ENCODE measurements at places on chromosomes 3 and 15.

DNA sequence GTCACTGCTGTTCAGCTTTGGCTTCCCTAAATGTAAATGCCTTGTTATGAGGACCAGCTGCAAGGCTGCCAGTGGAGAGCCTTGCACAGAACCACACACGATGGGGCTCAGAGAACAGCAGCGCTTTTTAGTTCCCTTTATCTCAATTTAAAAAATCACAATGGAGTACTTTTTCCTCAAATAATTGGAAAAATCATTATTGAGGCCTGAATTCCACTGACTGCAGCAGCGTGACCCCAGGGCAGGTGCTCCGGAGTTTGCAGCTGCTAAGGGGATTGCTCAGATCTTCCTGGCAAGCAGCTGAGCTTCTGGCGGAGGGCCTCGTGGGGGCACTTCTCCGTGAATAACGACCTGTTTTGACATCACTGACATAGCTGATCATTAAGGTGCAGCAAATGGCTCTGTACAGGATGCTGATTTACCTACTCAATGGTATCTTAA lies 245.6 kb upstream of the TRIM42 start:
- no peak for DNase-seq

GRCh38 chr3:13492976-13493866 lies 13.1 kb downstream of the HDAC11 start:
- no peak for DNase-seq

GRCh38 chr3:16300881-16301359 lies 35.9 kb downstream of the OXNAD1 start:
- DNase-seq = no peak

DNA sequence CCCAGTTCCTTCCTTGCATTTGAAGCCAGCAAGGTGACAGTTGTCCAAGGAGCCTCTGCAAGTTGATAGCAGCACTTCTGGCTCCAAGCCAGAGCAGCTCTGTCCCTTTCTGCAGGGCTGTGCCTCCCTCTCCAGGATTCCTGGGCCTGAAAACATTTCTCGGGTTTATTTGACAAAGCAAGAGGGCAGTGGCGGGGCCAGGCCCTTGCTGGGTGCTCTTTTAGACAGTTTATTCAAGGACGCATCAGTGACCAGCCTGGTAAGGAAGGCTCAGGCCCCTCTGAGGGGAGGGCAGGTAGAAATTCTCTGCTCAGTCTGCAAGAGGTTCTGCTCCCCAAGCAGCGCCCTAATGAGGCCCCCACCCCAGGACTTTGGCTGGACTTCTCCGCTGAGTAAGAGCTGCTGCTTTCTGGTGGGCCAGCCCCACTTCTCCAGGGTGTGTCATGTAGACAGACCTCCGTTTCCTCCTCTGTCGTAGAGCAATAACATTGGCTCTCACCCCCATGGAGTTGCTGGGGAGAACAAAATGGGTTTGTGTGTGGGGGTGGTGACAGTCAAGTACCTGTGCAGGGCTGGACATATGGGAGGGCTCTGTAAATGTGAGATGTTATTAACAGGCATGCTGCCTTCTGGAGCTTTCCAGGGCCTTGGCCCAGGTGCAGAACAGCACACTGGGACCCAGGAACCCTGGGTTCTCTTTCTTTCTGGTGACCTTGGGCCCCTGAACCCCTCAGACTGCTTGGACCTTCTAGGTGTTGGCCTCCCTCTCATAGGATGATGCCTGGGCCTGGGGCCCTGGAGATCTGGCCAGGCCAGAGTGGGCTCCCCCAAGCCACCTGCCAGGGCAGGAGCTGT lies 146.2 kb upstream of the TLE3 start:
- no peak for DNase-seq

GRCh38 chr15:100593431-100593830 lies 8.6 kb downstream of the LINS1 start:
- no peak for DNase-seq

- no peak for DNase-seq
Observed at GRCh38 chr3:39134305-39134704, 19.1 kb downstream of the CSRNP1 start.

- no peak for DNase-seq
Observed at GRCh38 chr3:152026033-152026556, 152.7 kb downstream of the SUCNR1 start.

DNA sequence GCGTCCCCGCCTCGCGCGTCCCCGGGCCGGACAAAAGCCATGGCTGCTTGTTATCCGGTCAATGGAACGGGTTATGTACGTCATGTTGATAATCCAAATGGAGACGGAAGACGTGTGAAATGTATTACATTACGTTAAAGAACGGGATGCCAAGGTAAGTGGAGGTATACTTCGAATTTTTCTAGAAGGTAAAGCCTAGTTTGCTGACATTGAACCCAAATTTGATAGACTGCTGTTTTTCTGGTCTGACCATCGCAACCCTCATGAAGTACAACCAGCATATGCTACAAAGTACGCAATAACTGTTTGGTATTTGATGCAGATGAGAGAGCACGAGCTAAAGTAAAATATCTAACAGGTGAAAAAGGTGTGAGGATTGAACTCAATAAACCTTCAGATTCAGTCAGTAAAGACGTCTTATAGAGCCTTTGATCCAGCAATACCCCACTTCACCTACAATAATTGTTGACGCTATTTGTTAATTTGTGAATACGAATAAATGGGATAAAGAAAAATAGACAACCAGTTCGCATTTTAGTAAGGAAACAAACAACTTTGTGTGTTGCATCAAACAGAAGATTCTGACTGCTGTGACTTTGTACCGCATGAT lies 19.8 kb downstream of the WDR73 start:
- DNase-seq = no peak

- no peak for DNase-seq
Observed at GRCh38 chr3:53776494-53777101, 69.6 kb downstream of the CHDH start.

DNA sequence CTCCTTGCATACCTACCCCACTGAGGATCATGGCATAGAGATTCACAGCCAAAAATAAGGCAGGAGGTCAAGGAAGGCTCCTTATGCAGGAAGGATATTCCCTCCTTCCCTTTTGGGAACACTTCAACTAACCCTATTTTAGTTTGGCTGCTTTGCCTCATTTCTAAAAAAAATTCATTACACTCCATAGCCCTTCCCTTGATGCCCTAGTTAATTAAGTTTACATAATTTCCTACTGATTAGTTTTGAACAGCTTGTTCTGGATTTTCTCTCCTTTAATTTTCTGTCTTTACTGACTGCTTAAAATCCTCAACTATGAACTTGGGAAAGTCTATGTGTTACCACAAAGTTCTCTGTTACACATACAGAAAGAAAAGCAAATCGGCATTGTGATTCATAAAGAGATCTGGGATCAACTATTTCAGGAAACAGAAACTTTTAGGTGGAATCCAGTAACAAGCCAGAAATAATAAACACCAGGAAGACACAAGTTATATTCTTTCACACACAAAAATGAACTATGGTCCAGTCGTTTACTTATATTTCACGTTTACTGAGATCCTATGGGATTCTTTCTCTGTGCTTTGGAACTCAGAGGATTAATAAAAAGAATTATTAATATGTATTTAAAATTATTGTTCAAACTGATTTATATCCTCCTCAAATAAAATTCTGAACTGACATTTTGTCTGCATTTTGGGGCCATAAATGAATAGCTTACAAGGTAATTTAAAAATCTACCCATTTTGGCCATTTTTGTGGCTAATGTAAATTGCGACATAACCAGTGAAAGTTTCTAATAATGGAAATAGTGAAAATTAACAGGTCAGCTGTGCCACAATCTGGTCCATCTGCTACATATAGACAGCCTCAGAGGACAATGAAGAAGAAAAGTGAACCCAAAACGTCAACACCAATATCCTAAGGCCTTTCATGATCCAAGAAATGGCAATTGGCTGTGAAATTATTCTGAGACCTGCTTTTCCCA lies 113.8 kb downstream of the FRMD5 start:
- DNase-seq = no peak

- DNase-seq = no peak
Observed at GRCh38 chr3:1087066-1087560, 5.7 kb upstream of the CNTN6 start.

GRCh38 chr15:39804026-39804425 lies 21.4 kb upstream of the FSIP1 start:
- no peak for DNase-seq

GRCh38 chr3:104696470-104696869 lies 670.2 kb upstream of the ALCAM start:
- no peak for DNase-seq

DNA sequence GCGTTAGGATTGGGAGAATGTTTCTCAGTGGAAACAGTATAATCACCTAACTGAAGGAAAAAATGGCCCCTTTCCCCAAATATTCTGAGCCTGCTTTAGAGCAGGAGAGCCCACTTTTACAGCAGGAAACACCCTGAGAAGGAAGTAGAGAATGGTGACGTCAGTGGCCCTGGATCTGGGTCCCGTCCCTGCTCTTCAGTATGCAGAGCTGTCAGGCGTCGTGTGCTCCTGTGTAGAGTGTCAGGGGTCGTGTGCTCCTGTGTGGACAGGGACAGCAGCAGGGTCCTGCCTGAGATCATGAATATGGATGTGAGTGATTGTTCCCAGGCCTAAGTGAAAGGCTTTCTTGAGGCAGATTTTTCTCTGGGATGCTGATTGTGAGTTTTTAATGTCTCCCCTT lies 45.2 kb downstream of the CGNL1 start:
- DNase-seq = no peak

DNA sequence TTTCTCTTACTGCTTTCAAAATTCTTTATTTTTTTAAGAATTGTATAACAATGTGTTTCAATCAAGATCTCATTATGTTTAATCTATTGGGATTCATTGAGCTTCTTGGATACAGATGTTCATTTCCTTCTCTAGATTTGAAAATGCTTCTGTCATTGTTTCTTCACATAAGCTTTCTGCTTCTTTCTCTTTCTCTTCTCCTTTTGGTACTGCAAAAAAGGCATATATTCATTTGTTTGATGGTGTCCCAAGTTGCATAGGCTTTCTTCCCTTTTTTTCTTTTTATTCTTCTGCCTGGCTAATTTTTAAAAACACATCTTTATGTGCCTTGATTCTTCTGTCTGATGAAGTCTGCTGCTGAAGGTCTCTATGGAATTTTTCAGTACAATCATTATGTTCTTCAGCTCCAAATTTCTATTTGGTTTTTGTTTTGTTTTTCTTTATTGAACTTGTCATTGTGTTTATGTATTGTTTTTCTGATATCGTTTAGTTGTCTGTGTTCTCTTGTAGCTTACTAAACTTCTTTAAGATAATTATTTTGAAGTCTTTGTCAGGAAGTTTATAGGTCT lies 88.9 kb downstream of the DTWD1 start:
- no peak for DNase-seq

- peak; percentile 46 for DNase-seq
Observed at GRCh38 chr3:138118612-138119422, 3.4 kb upstream of the DZIP1L start.

DNA sequence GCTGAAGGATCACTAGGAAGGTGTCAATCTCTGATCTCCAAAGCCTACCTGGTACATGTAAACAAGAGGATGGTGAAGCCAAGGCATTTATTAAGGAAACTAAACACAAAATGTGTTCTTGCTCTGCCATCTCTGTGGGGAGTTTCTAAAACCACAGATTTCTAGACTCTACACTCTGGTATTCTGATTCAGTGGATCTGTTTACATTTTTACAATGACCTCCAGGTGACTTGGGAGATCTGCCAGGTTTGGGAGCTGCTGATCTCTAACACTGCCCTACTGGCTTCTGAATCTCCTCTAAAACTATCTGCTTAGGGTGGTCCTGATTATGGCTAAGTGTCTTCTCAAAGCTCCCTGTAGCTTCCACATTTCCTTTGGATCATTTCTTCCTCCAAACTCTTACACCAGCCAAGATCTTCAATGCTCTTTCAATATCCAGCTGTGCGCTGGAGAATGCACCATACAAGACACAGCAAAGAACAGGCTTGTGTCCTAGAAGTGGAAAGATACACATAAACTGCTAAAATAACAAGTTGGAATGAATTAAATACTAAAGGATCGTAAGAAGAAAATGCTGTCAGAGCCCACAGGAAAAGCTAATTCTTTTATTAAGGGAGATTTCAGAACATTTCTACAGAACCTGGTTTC lies 72.7 kb downstream of the GREM1 start:
- DNase-seq = no peak

GRCh38 chr3:62361824-62362223 lies 11.5 kb downstream of the FEZF2 start:
- no peak for DNase-seq

DNA sequence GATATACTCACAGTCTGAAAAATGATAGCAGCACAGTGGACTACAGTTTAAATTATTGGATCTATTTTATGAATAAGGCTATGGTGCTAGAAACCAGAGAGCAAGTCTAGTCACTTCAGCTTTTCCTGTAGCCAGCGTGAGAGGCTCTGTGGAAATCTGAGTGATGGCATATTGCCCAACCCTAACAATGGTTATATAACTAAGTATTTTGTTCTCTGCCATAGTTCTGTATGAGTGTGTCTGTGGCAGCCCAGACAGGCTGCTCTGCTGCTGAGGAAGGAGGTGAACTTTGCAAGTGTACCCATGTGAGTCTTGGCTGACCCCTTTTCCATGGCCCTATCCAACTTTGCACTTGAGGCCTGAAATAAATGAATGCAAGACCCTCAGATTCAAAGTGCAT lies 105.7 kb downstream of the LRTM1 start:
- no peak for DNase-seq

DNA sequence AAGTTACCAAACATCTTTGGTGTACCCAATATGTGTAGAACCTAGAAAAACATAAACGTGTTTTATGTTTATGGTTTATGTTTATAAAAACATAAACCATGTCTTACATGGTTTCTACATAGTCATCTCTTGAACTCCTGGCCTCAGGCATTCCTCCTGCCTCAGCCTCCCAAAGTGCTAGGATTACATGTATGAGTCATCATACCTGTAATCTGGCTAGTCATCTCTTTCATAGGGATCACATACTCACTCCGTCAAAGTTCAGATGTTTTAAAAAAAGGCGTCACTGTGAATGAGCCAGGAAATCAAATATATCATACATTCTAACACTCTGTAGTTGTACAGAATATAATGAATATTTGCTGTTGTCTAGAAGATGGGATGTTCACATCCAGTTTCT lies 178.6 kb downstream of the CPNE4 start:
- DNase-seq = no peak

- DNase-seq = peak; percentile 53
Observed at GRCh38 chr3:40229386-40229785, 80.1 kb upstream of the EIF1B start.

- DNase-seq = no peak
Observed at GRCh38 chr15:99399061-99399460, 147.8 kb downstream of the LRRC28 start.

GRCh38 chr3:132456136-132456535 lies 38.8 kb downstream of the DNAJC13 start:
- DNase-seq = no peak

- DNase-seq = peak; percentile 92
Observed at GRCh38 chr3:194103983-194104751, 31.8 kb upstream of the HES1 start.

DNA sequence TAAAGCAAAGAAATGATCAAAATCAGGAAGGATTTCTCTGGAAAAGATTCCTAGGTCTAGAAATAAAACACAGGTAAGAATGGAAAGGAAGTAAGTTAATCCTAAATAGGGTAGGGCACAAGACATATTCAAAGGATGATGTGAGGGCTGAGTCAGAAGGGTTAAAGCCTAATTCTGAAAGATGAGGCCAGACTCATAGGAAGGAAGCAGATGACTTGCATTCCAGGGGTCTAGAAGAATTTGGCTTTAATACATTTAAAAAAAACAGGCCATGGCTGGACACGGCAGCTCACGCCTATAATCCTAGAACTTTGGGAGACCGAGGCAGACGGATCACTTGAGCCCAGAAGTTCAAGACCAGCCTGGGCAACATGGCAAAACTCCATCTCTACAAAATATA lies 3.2 kb downstream of the SSR3 start:
- no peak for DNase-seq

- DNase-seq = no peak
Observed at GRCh38 chr3:40901298-40901697, 298.0 kb upstream of the CTNNB1 start.
